ENCODE measurements at places on chromosomes 1 and 21.

GRCh38 chr1:212555426-212555825 is 53.1 kb upstream of the ATF3 start:
- DNase-seq: no peak

DNA sequence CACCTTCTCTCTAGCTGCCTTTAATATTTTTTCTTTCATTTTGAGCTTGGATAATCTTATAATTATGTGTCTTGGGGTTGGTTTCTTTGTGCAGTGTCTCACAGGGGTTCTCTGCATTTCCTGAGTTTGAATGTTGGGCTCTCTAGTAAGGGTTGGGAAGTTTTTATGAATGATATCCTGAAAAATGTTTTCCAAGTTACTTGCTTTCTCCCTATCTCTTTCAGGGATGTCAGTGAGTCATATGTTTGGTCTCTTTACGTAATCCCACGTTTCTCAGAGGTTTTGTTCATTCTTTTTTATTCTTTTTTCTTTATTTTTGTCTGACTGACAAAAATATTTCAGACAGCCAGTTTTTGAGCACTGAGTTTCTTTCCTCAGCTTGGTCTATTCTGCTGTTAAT is 55.4 kb upstream of the CCDC190 start:
- no peak for DNase-seq

- DNase-seq: no peak
Observed at GRCh38 chr1:243335292-243335691, 79.5 kb downstream of the SDCCAG8 start.

- DNase-seq: no peak
Observed at GRCh38 chr21:41662761-41663160, 104.1 kb downstream of the RIPK4 start.

DNA sequence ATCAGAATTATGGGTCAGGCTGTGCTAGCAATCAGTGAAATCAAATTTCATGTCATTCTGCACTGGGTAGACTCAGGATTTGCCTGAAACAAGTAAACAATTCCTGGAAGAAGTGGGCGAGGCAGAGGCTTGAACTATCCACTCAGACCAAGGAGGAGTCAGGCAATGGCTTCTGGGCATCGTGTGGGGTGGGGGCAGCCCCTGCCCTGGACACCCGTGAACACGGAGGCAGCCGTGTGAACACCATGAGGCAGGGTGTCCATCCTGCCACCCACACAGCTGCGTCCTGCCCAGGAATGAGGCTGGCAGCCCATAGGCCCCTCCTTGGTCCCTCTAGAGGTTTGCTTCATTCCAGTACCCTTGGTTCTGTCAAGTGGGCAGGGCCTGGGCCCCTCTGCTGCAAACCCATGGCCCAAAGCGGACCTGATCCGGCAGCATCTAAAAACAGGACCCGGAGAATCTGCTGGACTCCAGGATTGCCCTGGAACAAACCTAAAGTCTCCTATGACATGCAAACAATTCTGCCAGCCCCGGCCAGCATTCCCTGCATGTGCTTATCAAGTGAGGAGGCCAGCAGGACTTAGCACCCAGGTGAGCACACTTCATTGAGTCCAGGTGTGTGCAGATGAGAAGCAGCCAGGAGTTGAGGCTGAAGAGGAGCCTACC is 69.5 kb downstream of the PDE9A start:
- no peak for DNase-seq
